NCI-H187 treated with DMSO at 0.1 percent for 48 hours (cell line): ENCODE measurements at places on chromosomes 3 and 15.

DNA sequence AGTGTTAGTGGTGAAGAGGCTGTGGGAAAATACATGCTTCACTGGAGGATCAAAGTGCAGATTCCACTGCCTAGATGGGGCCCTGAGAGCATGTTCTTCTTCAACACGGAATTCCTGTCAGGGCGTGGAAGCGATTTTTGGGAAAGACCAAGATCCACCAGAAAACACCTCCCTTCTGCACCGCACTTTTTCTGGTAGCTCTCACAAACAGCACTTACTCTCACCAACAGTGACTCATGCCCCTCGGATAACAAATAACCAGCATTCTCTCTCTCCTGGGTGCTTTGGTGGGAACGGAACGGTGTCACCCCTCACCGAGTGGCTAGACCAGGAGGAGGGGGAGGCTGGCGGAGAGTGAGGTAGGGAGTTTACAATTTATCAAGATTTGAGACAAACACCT is 40.1 kb downstream of the ADAMTSL3 start:
- no peak for DNase-seq

- no peak for DNase-seq
These were observed 53.3 kb downstream of the TIPARP start for GRCh38 chr3:156727519-156728205.

DNA sequence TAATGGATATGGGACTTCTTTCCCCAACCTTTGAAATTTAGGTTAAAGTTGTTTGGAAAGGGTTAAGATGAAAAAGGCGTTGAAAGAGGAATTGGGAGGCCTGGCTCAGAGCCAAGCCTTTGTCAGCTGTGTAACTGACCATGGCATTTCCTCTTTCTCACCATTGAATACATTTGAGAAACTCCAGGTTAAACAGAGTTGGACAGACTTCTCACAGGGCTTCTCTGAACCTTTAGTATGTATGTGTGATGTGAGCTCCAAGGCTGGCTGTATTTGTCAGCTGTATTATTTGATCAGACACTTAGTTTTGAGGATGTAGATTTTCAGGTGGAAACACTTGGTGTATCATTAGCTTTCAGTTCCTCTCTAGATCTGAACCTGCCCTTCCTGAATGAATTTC is 136.4 kb upstream of the GOLGA6L4 start:
- DNase-seq: no peak

- DNase-seq: no peak
These were observed 30.6 kb upstream of the ZSCAN2 start for GRCh38 chr15:84570164-84570735.

DNA sequence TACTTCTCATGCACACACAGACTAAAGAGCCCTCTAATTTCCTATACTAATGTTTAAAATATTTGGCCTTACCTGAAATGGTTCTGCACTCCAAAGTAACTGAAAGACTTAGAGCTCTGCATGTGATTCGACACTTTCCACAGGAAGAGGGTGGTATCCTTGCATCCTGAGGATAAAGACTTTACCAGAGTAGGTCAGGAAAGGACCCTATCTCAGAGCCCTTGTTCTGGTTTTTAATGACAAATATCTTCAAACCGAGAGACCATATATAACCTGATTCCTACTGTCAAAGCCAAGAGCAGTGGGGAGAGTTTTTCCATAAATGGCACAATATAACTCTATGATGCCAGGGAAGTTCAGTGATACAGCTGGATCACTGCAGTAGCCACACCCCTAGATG is at the start of gene GP5:
GP5 (minus strand) TSS at position 101 of the 400 bp plus-strand sequence. CDS start 984 bp downstream, outside the sequence.
- no peak for DNase-seq

GRCh38 chr3:72169561-72170472 is 384.9 kb upstream of the PROK2 start:
- no peak for DNase-seq

- no peak for DNase-seq
These were observed 602.0 kb downstream of the TBL1XR1 start for GRCh38 chr3:176595307-176595706.

- DNase-seq: no peak
These were observed 1.7 kb downstream of the NCEH1 start for GRCh38 chr3:172708921-172709773.

GRCh38 chr3:36677331-36678007 is 86.9 kb downstream of the DCLK3 start:
- DNase-seq: no peak

GRCh38 chr15:78264304-78265136 is at the start of gene DNAJA4:
DNAJA4 (plus strand) TSS chr15:78264562; CDS start chr15:78264764, 202 bp downstream.
- DNase-seq: no peak

DNA sequence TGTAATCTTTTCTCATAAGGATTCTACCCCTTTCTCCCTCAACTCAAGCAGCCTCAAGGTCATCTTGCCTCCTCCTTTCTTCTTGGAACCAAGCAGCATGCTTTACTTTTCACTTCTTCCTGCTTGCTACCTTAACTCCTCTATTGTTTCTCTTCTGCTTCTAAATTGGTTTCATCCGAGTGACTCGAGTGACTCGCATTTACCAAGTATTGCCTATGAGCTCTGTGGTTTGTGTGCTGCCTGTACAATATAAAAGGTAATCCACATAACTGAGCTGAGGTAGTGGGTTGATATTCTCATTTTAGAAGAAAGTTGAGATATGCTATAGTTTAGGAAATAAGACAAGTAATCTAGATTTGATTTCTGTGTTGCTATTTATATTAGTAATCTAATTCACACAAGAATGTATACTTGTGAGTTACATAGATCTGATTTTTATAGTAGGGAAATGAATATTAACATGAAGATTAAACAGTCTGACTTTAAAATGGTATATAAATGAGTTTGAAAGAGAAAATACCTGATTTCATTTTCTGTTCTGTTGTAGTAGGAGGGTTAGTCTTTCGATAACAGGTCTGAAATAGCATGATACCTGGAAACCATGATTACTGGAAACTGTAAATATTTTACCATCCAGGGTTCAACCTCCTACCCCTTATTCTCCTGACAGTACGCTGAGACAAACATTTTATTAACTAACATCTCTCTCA is 5.5 kb downstream of the HHLA2 start:
- DNase-seq: no peak

DNA sequence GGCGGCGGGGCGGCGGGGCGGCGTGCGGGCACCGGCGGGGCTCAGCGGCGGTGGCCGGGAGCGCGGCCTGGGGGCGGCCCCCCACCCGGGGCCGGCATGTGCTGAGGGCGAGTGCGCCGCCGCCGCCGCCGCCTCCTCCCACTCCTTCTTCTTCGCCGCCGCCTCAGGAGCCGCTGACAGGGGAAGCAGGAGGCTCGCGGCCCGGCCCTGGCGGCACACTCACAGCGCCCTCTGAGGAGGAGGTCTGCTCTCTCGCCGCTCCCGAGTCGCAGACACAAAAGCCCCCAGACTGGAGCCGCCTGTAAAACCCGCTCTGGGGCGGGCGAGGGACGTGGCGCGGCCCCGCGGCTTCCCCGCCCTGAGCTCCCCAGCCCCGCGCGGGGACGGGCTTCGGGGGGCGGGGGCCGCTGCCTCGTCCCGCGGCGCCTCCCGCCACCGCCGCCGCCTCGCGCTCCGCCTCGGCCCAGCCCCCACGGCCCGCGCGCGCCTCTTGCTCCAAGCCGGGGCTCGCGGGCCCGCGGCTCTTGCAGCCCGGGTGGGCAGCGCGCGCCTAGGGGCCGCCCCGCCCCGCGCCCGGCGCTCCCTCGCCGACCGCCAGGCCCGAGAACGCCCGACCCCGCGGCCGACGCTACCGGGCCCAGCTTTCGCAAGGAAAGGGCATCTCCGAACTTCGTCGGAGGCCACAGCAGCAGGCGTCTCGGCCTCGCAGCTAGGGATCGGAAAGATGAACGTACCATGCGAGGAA is at the start of gene PYGO1:
PYGO1 (minus strand) TSS at position 276 of the 745 bp plus-strand sequence. CDS start 462 bp downstream, outside the sequence.
- no peak for DNase-seq

GRCh38 chr15:25725758-25726157 is 137.4 kb downstream of the ATP10A start:
- DNase-seq: no peak

- no peak for DNase-seq
These were observed 238.6 kb upstream of the CHRM5 start for GRCh38 chr15:33729653-33730052.

- DNase-seq: no peak
These were observed 24.7 kb upstream of the MCTP2 start for GRCh38 chr15:94206463-94207167.

DNA sequence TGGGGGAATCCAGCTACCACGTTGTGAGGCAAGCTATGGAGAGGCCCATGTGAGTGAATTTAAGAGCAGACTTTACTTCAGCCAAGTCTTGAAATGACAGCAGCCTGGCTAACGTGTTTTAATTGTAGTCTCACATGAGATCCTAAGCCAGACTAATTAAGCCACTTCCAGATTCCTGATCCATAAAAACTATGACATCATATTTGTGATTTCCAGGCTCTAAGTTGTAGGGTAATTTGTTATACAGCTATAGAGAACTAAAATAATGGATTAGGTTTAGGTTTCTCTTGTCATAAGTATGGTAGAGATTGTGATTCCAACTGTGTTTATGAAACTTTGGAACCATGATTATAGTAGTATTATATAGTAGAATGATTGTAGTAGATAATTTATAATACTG is 329.5 kb downstream of the DOCK3 start:
- DNase-seq: no peak

DNA sequence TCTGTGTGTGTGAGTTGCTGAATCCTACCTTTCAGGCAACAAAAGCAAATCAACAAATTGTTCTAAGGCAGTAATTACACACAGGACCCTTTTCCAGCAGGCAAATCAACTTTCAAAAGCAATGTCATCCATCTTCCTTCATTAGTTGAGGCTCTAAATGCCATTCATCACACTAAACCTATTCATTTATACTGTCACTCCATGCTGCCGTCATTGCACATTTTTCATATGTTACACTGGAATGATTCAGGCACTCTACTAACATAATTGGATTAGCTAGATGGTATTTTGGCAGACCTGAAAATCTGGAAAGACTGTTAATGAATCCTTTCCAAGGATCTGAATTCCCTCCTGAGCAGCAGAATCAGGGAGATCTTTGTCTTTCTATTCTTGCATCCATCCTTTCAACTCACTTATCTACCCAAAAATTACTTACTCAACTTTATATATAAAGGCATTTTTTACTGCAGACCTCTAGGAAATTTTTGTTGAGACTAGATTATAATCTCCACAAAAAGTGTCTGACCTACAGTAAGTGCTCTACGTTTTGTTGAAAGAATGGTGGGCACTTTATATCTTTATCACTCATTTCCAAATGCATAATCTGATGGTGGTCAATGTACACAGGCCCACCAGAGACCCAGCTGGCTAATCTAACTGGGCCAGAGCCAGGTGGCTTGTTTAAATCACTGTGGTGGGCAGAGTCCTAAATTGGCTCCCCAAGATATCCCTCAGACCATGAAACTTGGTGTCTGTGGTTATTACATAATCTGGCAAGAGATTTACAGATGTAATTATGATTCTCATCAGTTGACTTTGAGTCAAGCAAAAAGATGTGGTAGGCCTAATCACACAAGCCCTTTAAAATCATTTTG is 25.0 kb downstream of the MIX23 start:
- no peak for DNase-seq

- DNase-seq: peak; percentile 100
These were observed 554 bp upstream of the GSK3B start for GRCh38 chr3:120094776-120095225.

GRCh38 chr3:104368760-104369159 is 997.9 kb upstream of the ALCAM start:
- DNase-seq: no peak

- no peak for DNase-seq
These were observed 30.5 kb downstream of the RNF13 start for GRCh38 chr3:149843502-149843901.

- DNase-seq: no peak
These were observed 44.4 kb downstream of the CDAN1 start for GRCh38 chr15:42692536-42692935.

DNA sequence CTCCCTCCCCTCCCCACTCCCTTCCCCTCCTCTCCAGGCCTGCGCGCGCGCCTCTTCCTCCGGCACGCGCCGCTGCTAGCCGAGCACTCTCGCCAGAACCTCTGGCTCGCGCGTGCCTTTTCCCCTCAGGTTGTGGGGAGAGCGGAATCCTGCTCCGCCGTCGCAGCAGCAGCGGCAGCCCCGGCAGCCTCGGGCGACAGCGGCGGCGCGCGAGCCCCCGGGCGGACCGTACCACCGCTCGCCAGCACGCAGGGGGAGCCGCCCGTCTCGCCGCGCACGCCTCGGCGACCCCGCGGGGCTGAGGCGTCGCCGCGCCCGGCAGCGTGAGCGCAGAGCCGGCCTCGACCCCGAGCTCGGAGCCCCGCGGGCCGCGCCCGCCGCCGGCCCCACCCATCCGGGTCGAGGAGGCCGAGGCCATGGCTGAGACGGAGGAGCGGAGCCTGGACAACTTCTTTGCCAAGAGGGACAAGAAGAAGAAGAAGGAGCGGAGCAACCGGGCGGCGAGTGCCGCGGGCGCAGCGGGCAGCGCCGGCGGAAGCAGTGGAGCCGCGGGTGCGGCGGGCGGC is at the start of gene CDV3:
CDV3 (plus strand) TSS at position 58 of the 566 bp plus-strand sequence; CDS start at position 417, 359 bp downstream.
- no peak for DNase-seq

DNA sequence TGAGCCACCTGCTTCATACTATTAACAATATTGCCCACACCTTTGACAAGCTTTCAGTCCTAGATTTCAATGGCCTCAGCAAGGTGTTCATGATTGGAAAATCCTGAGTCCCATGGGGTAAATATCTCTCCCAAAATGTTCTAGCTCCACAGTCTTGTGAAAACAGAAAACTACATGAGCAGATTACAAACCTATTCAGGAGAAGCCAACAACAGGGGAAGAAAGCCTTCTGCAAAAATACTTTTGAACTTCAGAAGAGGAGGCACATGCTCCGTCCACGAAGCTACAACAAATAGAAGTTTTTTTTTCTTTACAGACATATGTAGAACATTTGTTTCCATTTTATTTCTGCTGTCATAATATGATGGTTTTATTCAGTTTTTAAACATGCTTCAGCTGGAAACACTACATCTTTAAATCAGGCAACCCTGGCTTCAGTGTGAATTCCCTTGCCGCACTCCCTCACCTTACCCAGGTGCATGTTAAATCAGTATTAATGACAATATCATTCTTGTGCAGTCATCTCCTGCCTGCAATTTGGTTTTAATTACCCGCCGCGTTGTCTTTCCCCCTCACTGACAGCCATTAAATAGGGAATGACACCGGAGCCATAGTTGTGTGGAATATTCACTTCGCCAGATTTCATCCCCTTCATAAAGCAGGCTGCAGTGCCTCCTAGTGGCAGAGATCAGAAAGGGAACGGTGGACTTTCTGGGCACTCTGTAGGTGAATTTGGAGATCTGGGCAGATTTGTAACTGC is 725.5 kb upstream of the ARRDC4 start:
- DNase-seq: peak; percentile 22

GRCh38 chr15:93249623-93250022 is 160.6 kb upstream of the RGMA start:
- no peak for DNase-seq

- DNase-seq: no peak
These were observed 408.2 kb upstream of the RASGRP1 start for GRCh38 chr15:38972831-38973230.

GRCh38 chr15:39508536-39508935 is 72.3 kb upstream of the THBS1 start:
- DNase-seq: no peak

- DNase-seq: no peak
These were observed 87.0 kb upstream of the LMOD3 start for GRCh38 chr3:69209413-69209812.

GRCh38 chr3:60025096-60026050 is 975.5 kb upstream of the CFAP20DC start:
- DNase-seq: no peak
